RWPE2 (cell line): ENCODE measurements at places on chromosomes 13 and 19.
A peak's percentile ranks its signal among the peaks of the same experiment; 100 is the strongest.

- no peak for DNase-seq
- no peaks in the 10 kb centered on the region for H3K4me1 ChIP-seq
Measured at GRCh38 chr19:41447732-41448332, 4.9 kb downstream of the ERICH4 start.

- no peak overlapping the region for H3K27ac ChIP-seq
- no peaks in the 10 kb centered on the region for H3K27me3 ChIP-seq
- no peak overlapping the region for H3K4me3 ChIP-seq
- no peak for DNase-seq
Measured at GRCh38 chr13:23858546-23858945, 30.7 kb downstream of the MIPEP start.

DNA sequence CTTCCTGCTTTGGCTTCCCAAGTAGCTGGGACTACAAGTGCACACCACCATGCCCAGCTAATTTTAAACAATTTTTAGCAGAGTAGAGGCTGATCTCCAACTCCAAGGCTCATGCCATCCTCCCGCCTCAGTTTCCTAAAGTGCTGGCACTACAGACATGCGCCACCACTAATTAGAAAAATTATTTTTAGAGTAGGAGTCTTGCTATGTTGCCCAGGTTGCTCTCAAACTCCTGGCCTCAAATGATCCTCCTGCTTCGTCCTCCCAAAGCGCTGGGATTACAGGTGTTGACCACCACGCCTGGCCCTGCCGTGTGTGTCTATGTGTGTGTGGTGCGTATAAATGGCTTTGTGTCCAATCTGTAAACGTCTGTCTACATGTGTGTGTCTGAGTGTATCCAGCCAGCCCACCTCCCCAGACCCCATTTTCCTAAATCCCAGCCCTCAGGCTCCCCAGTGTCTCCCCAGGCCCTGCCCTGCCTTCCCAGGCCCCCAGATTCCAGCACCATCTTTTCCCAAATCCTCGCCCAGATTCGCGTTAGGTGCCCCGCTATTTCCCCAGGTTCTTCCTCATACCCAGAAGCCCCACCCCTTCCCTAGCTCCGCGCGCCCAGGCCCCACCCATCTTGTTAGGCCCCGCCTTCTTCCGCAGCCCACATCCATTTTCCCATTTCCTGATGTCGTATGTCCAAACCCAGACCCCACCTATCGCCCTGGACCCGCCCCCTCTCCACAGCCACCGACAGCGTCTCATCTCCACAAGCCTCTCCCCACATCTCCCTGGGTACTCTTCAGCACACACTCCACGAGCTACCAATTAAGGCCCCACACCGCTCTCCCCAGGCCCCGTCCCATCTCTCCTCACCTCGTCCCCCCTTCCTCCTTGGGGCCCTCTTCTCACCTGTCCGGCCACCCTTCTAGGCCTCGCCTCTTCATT is 24.9 kb downstream of the SLC8A2 start:
- peaks cover 3% of the 10 kb centered on the region for H3K4me1 ChIP-seq
- no peaks in the 10 kb centered on the region for H3K36me3 ChIP-seq
- H3K4me3 ChIP-seq, result peak overlapping the region; percentile 32
- peak overlapping the region; percentile 34 for H3K27ac ChIP-seq
- H3K27me3 ChIP-seq, result peaks cover 23% of the 10 kb centered on the region

DNA sequence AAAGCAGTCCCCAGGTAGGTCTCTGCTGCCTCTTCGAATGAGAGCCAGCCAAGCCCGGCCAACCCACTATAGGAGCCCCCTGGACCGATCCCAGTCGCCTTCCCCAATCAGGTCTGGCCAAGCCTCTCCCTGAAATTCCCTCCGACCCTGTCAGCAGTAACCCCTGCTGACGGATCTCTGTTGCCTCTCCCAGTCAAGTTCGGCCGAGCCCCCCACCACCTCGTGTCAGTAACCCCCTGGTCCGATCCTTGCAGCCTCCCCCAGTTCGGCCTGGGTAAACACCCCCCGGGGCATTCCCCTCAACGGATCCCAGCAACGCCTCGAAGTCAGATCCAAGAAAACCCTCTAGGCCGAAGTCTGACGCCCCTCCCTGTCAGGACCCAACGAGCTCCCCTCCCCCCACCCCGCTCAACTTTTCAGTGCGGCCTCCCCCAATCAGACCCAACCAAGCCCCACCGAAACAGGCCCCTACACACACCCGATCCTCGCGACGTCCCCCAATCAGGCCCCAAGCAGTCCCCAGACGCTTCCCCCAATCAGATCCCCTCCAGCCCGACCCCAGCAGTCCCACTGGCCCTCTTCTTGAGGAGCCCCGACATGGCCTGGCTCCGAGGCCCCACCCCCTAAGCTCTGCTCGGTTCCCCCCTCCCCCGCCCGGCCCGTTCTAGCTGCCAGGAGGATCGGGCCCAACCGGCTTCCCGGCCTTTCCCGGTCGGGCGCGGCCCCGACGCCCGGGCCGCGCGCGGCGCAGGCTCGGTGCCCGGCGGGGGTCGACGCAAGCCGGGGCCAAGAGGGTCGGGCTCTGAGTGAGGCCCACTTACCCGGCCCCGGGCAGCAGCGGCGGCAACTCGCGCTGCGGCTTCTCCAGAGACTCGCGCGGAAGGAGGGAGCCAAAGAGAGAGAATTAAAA is 1.8 kb downstream of the TNPO2 start:
- no peak for DNase-seq
- H3K36me3 ChIP-seq, result peaks cover 27% of the 10 kb centered on the region
- peak overlapping the region; percentile 72 for H3K4me3 ChIP-seq
- H3K27ac ChIP-seq, result peak overlapping the region; percentile 76
- H3K27me3 ChIP-seq, result no peaks in the 10 kb centered on the region

DNA sequence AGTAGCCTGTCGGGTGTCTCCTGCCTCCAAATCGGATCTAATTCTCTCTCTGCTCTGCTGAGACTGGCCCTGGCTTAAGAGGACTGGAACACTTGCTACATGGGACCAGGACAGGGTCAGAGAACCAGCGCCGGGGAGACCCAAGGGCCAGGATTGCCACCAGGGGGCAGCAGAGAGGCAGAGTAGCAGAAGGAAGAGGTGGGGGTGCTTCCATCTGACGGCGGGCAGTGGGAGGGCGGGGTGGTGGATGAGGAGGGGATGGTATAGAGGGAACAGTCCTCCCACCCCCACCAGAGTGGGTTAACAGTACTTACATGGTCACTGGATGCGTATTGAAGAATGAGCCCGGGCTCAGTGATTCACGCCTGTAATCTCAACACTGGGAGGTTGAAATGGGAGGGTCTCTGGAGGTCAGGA is 11.9 kb downstream of the SELENOW start:
- peaks cover 14% of the 10 kb centered on the region for H3K4me1 ChIP-seq
- H3K27me3 ChIP-seq, result no peaks in the 10 kb centered on the region
- DNase-seq, result peak; percentile 87
- no peak overlapping the region for H3K4me3 ChIP-seq
- peaks cover 5% of the 10 kb centered on the region for H3K36me3 ChIP-seq

GRCh38 chr19:3980353-3981251 is 4.7 kb downstream of the EEF2 start:
- no peak overlapping the region for H3K4me3 ChIP-seq
- no peak overlapping the region for H3K27ac ChIP-seq
- H3K27me3 ChIP-seq, result no peaks in the 10 kb centered on the region
- peaks cover 95% of the 10 kb centered on the region for H3K36me3 ChIP-seq
- H3K4me1 ChIP-seq, result peaks cover 9% of the 10 kb centered on the region
- DNase-seq, result no peak

DNA sequence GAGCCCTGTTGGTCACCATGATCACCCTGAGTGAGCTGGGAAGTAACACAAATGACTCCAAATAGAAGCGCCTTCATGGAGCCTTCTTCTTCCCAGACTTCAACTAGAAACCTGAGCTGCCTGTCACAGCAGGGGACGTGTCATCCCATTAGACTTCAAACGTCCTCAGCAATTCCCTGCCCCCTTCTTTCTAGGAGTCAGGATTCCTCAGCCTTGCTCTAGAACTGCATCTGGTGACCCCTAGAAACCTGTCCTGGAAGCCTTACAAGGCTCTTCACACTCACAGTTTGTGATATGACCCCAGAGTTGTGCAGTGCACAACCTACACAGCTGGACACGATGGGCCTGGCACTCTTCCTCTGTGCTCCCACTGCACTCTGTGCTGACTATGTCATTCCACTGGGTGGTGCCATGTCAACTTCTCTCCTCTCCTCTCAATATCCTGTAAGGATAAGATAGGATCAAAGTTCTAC is 23.6 kb upstream of the TTYH1 start:
- no peak overlapping the region for H3K4me3 ChIP-seq
- no peak for DNase-seq
- no peak overlapping the region for H3K27ac ChIP-seq
- H3K4me1 ChIP-seq, result no peaks in the 10 kb centered on the region

- H3K36me3 ChIP-seq, result peaks cover 22% of the 10 kb centered on the region
- peaks cover 12% of the 10 kb centered on the region for H3K4me1 ChIP-seq
- peak overlapping the region; percentile 91 for H3K4me3 ChIP-seq
- peak; percentile 96 for DNase-seq
- H3K27ac ChIP-seq, result peak overlapping the region; percentile 92
Measured at GRCh38 chr19:13151605-13152355, 1.6 kb downstream of the IER2 start.

DNA sequence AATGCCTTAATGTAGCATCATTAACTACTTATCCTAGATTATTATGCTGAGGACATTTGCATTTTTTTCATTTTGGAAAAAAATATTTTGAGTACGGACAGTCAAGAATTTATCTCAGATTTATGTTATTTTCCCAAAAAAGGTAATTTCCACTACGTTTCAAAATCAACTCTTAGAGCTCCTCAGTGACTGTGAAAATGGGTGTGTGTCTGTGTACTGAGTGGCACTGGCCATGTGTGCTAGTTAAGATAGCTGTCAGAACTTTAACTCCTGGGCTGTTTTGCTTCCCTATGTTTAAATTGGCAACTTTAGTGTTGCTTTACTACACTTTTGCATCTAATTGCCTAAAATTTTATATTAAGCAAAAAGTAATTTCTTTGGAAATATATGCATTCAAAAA is 927.4 kb downstream of the EFNB2 start:
- no peaks in the 10 kb centered on the region for H3K36me3 ChIP-seq
- no peak overlapping the region for H3K4me3 ChIP-seq
- H3K4me1 ChIP-seq, result no peaks in the 10 kb centered on the region
- H3K27ac ChIP-seq, result no peak overlapping the region
- no peaks in the 10 kb centered on the region for H3K27me3 ChIP-seq
- no peak for DNase-seq

DNA sequence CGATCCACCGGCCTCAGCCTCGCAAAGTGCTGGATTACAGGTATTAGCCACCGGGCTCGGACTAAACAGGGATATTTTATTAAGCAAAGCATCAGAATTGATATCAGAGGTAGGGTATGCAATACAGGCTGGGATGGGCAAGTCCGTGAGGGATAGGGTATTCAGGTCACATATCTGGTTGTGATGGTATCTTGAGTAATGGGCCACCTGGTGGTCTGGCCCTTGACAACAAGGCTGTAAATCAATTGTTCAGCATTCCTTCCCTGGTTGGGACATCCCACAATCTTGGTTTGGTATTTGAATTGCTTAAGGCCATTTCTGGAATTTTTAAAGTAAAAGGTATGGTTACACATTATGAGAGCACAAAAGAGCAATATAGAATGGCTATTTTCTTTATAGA is 1588.0 kb downstream of the SLITRK1 start:
- DNase-seq, result no peak
- H3K4me1 ChIP-seq, result no peaks in the 10 kb centered on the region

DNA sequence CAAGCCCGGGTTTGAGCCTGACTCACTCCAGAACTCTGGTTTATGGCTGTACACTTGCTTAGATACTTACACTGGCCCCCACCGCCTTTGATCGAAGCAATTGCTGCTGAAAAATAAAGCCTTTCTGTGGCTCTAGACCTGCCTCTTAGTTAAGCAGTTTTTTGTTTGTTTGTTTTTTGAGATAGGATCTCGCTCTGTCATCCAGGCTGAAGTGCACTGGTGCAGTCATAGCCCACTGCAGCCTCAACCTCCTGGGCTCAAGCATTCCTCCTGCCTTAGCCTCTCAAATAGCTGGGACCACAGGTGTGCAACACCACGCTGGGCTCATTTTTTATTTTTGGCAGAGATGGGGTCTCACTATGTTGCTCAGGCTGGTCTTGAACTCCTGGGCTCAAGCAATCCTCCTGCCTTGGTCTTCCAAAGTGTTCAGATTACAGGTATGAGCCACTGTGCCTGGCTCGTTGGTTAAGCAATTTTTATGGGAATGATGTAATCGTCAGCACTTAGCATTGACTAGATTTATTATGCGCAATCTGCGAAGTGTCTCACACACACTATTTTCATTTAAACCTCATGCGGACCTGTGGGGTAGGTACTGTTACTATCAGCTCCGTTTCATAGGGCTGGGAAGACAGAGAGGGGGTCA is 22.2 kb downstream of the PPP2R1A start:
- H3K4me1 ChIP-seq, result no peaks in the 10 kb centered on the region
- peaks cover 98% of the 10 kb centered on the region for H3K36me3 ChIP-seq
- H3K27ac ChIP-seq, result no peak overlapping the region
- no peaks in the 10 kb centered on the region for H3K27me3 ChIP-seq
- H3K4me3 ChIP-seq, result no peak overlapping the region

DNA sequence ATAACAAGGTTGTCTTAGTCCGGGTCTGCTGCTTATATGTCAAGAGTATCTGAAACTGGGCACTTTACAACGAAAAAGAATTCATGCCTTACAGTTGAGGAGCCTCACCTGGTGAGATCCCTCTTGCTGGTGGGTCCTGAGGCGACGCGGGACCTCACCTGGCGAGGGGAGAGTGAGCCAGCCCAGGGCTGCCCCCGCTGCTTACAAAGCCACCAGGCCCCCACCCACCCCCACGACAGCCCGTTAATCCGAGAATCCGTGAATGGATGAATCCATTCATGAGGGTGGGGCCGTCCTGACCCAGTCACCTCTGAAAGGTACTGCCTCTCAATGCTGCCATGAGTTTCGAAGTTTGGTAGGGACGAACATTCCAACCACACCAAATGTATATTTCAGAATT is 54.0 kb upstream of the F7 start:
- H3K36me3 ChIP-seq, result no peaks in the 10 kb centered on the region
- DNase-seq, result peak; percentile 30
- H3K4me1 ChIP-seq, result no peaks in the 10 kb centered on the region

DNA sequence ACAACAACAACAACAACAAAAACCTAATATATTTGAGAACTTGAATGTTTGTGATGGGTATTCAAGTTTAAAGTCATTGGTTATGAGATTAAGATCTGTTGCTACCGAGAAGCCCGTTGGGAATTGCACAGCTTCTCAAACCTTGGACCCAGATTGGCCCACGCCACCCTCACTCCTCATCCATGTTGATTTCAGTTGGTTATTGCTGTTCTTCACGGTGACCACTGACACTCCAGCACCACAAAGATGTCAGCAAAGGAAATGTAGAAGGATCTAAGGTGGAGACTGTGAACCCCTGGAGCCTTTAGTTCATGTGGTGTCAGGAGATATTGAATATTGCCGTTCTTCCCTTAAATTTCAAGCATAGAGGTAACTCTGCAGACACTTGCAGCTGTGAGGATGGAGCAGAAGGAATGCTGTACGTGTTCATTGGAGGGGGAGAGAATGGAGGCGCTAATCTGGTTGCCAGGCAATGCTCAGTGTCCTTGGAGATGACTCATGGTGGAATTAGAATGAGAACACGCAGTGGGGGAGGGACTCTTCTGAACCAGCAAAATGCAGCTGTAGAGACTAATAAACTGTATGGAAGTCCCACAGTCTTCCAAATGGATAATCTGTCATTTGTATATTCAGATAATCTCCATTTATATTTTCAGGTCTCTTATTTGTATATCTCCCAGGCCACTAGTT is 20.8 kb upstream of the ZNF835 start:
- DNase-seq, result no peak
- H3K36me3 ChIP-seq, result no peaks in the 10 kb centered on the region
- H3K27ac ChIP-seq, result no peak overlapping the region
- no peak overlapping the region for H3K4me3 ChIP-seq
